Stimulated activated naive CD4-positive, alpha-beta T cell treated with Interleukin-2 at 50 U/mL for 16 hours (primary cell): ENCODE measurements at places on chromosomes 5 and 9.

DNA sequence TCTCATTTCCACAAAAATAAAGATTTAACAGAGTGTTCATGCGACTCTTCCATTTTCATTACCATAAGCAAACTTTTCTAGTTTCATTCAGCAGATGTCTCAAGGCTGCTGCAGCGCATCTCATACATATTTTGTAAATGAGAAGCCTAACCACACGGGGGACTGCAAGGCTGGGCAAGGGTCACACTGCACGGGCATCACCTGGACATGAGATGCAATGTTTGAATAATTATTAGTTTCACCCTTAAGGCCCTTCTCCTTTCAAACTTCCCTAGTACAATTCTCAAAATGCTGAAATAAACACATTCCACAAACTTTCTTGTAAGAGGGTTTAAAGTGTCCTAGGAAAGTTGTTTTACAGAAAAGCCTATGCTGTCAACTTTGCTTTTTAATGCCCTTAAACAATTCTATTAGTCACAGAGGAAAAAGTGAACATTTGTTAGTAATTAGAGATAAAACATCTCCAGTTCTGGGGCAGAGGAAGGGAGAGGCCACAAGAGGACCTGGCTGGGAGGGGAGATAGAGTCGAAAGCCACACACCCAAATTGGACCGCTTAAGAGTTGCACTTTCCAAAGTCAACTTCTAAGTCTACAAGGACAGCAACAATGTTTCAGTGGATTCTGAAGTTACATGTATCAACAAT, 1.3 kb downstream of the DENND1A start:
- no peak for DNase-seq

DNA sequence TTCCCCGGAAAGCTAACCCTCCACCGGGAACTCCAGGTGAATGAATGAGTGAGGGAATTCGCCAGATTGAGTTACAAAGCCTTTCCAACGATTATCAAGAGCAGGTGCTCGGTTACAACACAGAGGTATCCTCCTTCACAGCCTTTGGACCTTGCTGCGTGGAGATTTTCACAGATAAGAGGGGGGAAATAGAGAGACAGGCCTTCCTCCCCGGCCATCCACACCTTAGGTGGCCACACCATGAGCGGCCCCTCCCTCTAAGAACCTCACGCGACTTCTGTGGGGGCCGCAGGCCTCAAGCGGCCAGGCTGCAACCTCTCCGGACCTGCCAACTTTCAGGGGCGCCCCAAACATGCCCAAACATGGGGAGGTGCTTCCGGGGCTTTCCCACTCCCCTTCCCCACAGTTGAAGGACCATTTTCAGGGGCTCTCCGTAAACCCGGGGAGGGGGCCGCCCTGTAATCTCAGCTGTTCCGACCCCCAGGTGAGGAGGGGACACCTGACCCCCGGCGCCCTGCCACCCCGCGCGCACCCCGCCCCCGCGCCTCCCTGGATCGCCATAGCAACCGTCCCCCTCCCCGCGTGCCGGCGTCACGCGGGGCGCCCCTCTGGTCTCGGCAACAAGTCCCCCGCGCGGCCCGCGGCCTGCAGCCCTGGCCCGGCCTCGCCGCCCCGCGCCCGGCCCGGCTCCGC, 603 bp downstream of the DENND1A start:
- DNase-seq, result no peak

DNA sequence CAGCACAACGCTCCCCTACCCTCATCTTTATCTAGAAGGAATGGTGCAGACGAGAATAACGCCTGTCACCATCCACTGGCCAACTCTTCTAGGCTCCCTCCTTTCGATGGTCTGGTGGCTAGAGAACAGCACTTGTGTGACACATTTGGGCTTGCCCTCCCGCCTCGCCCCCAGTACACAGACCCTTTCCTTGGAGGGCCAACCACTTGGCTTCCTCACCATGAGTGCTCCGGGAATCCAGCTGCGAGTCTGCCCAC, 1.4 kb downstream of the GNAQ start:
- DNase-seq, result no peak

- DNase-seq, result no peak
These were observed 3.4 kb downstream of the SLC2A6 start for GRCh38 chr9:133475292-133476012.

DNA sequence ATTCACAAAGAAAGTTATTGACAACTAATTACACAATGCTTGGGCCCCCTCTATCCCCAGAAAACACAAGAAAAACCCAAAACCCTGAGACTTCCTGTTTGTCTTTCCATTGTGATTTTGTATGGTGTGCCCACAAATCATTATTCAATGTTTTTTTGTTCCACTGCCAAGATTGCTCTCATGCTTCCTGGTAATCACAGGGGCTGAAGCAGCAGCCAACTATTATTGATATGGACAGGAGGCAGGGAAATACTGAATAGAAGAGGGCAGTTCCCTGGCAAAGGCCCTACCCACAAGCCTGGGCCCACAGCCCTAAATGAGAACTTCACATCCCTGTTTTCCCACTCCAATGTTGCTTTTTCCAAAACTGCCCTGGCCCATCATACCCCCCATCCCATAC, 21.5 kb upstream of the RFK start:
- DNase-seq, result no peak

DNA sequence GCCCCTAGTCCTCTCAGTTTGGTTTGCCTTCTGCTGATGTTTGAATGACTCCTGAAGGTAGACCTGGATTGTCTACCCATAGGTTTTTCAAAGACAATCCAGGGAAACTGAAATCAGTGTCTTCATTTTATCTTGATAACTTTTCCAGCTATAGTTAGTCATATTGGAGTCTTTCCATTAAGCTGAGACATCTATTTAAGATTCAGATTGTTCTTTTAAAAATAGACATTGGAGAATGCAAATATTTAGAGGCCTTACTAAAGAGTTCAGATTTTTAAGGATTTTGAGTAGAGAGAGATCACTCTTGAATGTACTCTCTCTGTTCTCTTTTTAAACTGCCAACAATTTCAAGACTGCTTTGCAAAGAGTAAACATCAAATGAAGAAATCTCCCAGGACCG, 69.1 kb downstream of the GDNF start:
- DNase-seq, result no peak

GRCh38 chr9:21154018-21154608, 12.3 kb downstream of the IFNA21 start:
- no peak for DNase-seq

- no peak for DNase-seq
These were observed 92.8 kb upstream of the CCDC112 start for GRCh38 chr5:115389034-115389798.

DNA sequence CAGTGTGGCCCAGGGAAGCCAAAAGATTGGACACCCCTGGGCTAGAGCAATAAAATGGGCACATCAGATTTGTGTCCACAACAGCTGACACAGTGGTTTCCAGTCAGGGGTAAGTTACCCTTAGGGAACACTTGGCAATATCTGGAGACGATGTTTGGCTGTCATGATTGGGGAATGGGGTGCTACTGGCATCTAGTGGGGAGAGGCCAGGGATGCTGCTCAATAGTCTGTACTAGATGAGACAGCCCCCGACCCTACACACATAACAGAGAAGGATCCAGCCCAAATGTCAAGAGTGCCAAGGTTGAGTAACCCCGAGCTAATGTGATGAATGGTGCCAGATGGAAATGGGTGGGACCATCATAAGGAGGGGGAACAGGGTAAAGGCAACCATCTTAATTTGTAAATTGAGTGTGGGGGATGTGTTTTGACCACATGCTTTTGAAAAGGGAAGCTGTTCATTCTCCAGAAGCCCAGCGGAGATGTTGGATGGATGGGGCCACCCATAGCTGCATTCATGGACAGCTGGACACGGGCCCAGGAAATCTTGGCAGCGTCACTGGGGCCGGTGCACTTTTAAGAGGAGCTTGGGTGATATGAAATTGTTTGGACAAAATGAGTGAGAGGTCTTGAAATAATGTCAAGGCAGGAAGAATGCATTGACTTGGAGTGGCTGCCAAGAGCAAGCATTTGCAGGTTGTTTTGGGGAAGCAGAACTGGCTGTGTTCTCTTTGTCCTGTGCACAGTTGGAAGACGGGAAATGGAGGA, 33.4 kb downstream of the SYK start:
- no peak for DNase-seq

- DNase-seq, result no peak
These were observed 105.9 kb downstream of the RFX3 start for GRCh38 chr9:3419893-3420292.
